ENCODE measurements at places on chromosomes 2 and 18. TPM values are rescaled to one million over a fixed set of nuclear protein-coding genes. Genes with fewer than 3 reads are reported as not detected.

DNA sequence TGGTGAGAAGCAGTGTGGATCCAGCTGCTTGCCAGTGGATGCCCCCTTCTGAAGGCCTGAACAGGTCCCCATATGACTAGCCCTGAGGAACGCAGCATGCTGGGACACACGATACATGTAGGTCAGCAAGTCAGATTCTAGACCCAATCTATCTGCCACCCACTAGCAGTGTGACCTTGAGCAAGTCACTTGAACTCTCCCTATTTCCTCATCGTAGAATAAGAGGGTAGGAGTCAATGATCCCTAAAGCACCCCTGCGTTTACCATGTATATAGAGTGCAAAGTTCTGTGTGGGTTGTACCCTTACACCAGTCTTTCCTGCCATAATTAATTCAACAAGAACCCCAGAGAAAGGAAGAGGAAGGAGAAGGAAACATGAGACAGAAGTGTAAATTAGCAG, 123.7 kb downstream of the GALNT14 start:
- no peak overlapping the region for H3K4me3 ChIP-seq
- no peak for DNase-seq
- H3K36me3 ChIP-seq: no peaks in the 10 kb centered on the region
- H3K27ac ChIP-seq: no peak overlapping the region
- no peaks in the 10 kb centered on the region for H3K4me1 ChIP-seq

GRCh38 chr2:33377048-33377447, 99.4 kb upstream of the RASGRP3 start:
- H3K4me1 ChIP-seq: peaks cover 1% of the 10 kb centered on the region
- no peak overlapping the region for H3K4me3 ChIP-seq
- H3K27ac ChIP-seq: no peak overlapping the region
- H3K36me3 ChIP-seq: no peaks in the 10 kb centered on the region

GRCh38 chr2:211457325-211457724, 900.9 kb downstream of the CPS1 start:
- H3K4me1 ChIP-seq: no peaks in the 10 kb centered on the region
- H3K4me3 ChIP-seq: no peak overlapping the region
- no peaks in the 10 kb centered on the region for H3K36me3 ChIP-seq
- no peaks in the 10 kb centered on the region for H3K27me3 ChIP-seq

GRCh38 chr2:217183471-217183870, 323.6 kb upstream of the TNP1 start:
- peaks cover 9% of the 10 kb centered on the region for H3K4me1 ChIP-seq
- no peaks in the 10 kb centered on the region for H3K36me3 ChIP-seq
- H3K27me3 ChIP-seq: no peaks in the 10 kb centered on the region
- no peak for DNase-seq
- no peak overlapping the region for H3K4me3 ChIP-seq

- no peak overlapping the region for H3K4me3 ChIP-seq
- no peaks in the 10 kb centered on the region for H3K36me3 ChIP-seq
- no peaks in the 10 kb centered on the region for H3K27me3 ChIP-seq
- DNase-seq: no peak
- H3K4me1 ChIP-seq: peaks cover 3% of the 10 kb centered on the region
These were observed 24.9 kb upstream of the C1GALT1C1L start for GRCh38 chr2:43701111-43701510.

DNA sequence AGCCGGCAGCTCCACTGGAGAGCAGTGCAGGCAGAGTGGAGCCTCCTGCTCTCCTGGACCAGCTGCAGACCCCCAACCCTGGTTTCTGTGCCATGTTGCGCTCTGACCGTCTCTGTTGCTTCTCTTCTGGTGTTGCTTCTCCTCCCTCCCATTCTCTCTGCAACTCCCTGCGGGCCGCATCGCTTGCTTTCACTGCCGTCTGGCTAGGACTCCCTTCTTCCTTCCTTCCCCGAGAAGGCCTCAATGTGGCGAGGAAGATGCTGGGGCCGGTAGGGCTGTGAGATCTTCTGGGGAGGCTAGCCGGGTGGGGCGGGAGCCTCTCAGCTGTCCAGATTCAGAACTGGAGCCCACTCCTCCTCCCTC, 6.2 kb downstream of the DNAJB2 start:
- H3K4me1 ChIP-seq: peaks cover 11% of the 10 kb centered on the region
- H3K36me3 ChIP-seq: no peaks in the 10 kb centered on the region
- H3K27ac ChIP-seq: peak overlapping the region; percentile 90
- H3K27me3 ChIP-seq: no peaks in the 10 kb centered on the region
- H3K4me3 ChIP-seq: no peak overlapping the region

- H3K4me3 ChIP-seq: no peak overlapping the region
- no peaks in the 10 kb centered on the region for H3K4me1 ChIP-seq
- DNase-seq: no peak
- no peak overlapping the region for H3K27ac ChIP-seq
- H3K36me3 ChIP-seq: no peaks in the 10 kb centered on the region
These were observed 116.6 kb downstream of the LAMA3 start for GRCh38 chr18:23805898-23806297.

RNF144A gene
- total RNA-seq: 47.7 TPM

PKDCC gene
- 345 TPM for total RNA-seq

SLC8A1 gene
- total RNA-seq: 5.0 TPM

Data from ovary (tissue), 10 donors.